ENCODE measurements at places on chromosomes 12 and 14.

- no peak for ATAC-seq
These were observed 14.9 kb downstream of the LEMD3 start for GRCh38 chr12:65184176-65184857.

DNA sequence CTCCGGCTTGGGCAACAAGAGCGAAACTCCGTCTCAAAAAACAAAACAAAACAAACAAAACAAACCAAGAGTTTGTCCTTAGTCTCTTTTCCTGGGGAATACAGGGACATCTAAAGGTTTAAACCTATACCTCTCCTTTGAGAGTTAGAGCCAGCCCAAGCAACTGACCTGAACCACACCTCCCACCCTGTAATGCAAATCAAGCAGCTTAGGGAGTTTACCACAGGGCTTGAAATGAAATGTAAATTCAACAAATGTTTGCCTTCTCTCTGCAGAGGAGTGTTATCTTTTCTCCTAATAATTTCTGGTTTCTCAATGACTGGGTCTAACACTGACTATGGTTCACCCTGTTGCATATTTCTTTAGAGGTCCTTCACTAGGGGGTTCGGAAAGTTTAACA lies 16.7 kb downstream of the PPP1CC start:
- peak; percentile 67 for ATAC-seq

GRCh38 chr12:73225941-73226340 lies 953.8 kb downstream of the TRHDE start:
- ATAC-seq = no peak

GRCh38 chr12:124636138-124636978 lies 68.9 kb upstream of the NCOR2 start:
- peak; percentile 59 for ATAC-seq

GRCh38 chr12:90896164-90896563 lies 58.8 kb downstream of the CCER1 start:
- ATAC-seq = no peak

- ATAC-seq = no peak
These were observed 507.9 kb downstream of the PRKD1 start for GRCh38 chr14:29419736-29420135.

- ATAC-seq = peak; percentile 43
These were observed 8.5 kb downstream of the FOXG1 start for GRCh38 chr14:28774764-28775735.

- no peak for ATAC-seq
These were observed 137.9 kb upstream of the TMCC3 start for GRCh38 chr12:94788298-94788697.

DNA sequence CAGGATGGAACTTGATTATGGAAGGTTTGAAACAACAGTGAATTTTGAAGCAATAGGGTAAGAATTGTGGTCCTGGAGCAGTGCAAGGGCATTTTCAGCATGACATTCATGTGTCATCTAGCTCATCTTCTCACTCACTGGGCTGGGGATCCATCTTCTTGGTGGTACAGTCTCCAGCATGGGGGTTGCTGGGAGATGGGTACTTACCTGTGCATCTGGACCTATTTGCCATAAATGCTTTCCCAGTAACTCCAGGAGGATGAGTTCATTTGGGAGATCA lies 7.2 kb downstream of the HSP90AA1 start:
- ATAC-seq = peak; percentile 12

GRCh38 chr14:79742142-79742541 lies 469.2 kb downstream of the DIO2 start:
- ATAC-seq = no peak

DNA sequence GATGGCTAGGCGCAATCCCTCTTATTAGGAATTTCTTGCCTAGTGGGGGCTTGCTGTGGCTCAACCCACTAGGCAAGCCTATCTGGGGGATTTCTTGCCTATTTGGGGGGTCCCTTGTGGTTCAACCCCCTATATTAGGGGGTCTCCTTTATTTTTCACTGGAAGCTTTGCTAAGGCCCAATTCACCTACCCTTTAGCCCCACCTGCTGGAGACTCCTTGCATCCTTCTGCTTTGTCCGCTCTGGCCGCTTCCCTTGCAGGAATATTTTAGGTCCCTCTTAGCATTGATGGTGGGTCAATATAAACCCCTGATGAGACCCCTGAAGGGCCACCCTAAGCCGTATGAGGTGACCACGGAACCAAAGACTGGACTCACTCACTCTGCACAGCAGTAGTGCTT lies 1552.1 kb downstream of the AACS start:
- no peak for ATAC-seq

- ATAC-seq = no peak
These were observed 1.7 kb upstream of the SYCP3 start for GRCh38 chr12:101740980-101741379.

- no peak for ATAC-seq
These were observed 3.7 kb upstream of the PAPLN start for GRCh38 chr14:73233564-73233963.

DNA sequence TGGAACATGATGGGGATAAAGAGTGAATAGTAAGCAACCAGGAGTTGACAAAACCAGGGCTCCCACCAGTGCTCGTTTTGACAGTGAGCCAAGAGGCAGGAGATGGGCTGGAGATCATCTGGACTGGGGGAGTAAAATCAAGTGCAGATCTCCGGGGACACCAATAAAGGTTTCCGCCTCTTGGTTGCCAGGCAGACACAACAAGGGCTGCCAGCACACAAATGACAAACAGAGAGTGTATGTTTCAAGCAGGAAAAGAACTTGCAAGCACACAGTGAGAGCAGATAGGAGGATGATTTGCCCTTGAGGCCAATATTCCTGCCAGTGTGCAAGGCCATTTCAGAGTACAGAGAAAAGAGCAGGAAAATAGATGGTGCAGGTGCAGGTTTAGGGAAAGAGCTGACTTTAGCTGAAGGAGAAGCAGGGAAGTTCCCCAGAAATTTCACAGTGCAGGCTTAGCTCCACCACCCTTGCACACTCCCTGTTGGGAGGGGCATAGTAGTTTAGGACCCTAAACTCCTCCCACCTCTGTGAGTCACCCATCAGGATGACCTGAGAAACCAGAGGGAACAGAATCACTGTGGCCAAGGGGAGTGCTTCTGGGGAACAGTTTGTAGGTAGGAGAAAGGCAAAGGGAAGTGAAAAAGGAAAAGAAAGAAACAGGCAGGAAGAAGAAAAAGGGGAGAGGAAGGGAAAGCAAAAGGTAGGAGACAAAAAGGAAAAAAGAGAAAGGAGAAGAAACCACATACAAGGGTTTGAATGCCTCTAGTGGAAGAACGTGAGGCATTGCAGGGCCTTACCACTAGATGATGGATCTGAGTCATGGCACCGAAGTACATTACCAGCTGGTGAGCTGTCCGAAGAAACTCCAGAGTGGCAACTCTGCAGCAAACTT lies 404.4 kb downstream of the SLC6A15 start:
- no peak for ATAC-seq

GRCh38 chr14:89912667-89913211 lies 41.8 kb downstream of the EFCAB11 start:
- peak; percentile 94 for ATAC-seq

DNA sequence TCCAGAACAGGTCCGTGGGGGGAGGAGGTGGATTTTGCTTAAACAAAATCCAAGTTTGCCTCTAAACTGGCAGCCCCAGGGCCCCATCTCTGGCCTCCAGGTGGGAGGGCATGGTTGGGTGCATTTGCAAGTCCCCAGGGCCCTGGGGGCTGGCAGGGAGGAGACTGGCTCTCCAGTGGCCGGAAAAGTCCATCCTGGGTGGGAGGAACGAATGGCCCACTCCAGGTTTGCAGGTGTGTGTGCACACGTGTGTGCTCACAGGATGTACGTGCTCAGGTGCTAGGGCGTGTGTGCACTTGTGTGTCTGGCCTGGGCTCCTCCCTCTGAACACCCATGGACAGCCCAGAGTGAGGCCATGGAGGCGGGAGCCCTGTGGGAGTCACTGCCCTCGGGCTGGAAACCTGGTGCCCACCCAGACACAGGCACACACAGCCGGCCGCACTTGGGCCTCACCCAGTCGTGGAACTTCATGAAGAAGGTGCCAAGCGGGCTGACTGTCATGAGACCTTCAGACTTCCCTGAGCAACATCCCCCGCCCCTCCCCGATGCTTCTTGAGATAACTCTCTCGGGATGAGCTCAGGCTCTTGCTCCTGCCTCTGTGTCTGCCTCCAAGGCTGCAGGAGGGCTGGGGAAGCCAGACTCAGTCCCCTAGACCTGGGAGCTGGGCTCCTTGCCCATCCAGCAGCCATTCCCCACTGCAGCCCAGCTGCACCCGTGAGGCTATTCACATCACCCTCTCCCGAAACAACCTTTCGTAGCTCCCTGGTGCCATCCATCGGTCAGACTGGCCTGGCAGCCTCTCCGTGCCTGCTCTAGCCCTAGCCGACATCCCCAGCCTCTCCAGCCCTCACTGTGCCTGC lies 9.4 kb downstream of the AHNAK2 start:
- no peak for ATAC-seq

DNA sequence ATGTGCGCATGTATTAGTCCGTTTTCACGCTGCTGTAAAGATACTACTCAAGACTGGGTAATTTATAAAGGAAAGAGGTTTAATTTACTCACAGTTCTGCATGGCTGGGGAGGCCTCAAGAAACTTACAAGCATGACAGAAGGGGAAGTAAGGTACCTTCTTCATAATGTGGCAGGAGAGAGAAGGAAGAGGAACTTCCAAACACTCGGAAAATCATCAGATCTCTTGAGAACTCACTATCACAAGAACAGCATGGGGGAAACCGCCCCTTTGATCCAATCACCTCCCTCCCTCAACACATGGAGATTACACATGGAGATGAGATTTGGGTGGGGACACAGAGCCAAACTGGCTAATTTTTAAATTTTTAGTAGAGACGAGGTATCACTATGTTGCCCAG lies 41.8 kb upstream of the SNX6 start:
- no peak for ATAC-seq

GRCh38 chr12:111359231-111359913 lies 9.5 kb downstream of the PHETA1 start:
- no peak for ATAC-seq

DNA sequence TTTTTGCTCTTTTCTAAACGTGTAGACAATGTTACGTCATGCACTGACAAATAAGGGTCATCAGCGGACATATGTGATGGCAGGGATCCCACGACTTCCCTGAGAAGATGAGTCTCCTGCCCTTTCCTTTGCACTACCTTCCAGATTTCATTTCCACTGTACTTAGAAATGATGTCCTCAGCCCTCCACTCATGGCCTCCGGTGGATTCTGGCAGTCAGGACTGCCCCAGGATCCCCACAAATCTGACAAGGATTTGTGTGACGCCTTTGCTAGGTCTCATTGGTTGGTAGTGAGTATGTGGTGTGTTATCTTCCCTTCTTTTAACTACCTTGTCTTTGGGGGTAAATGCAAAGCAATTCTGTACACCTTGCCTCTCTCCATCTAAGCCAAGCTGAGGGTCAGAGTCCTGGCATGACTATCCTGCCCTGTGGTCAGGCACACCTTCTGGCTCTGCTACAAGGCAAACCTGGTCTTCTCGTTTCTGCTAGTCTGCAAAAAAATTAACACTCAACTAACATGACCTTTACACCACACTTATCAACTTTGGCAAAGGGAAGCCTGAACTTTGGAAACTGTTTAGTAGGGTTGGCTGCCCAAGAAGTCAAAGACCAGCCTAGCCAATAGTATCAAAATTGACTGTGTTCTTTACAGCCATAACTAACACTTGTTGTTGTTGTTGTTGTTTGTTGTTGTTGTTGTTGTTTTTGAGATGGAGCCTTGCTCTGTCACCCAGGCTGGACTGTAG lies 17.3 kb upstream of the DHRS4 start:
- no peak for ATAC-seq

- ATAC-seq = no peak
These were observed 116.1 kb upstream of the FBXO33 start for GRCh38 chr14:39548358-39548757.

- no peak for ATAC-seq
These were observed 9.4 kb downstream of the EP400 start for GRCh38 chr12:131959116-131959515.

DNA sequence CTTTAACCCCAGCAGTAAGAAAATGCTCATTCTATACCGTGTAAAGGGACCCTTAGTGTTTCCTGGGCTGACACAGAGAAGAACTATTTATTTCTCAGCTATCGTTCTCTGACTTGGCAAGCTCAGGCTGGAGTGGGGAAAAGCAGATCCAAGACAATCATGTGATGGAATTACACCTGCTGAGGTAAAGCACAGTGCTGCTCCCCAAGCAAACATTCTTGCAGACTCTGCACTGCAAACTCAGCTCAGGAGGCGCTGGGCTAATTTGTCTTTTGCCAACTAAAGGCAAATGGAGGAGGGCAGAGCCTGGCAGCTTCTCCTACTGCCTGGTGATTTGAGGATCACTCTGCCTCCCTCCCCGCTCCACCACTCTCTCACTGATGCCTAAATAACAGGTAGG lies 57.8 kb upstream of the FUT8 start:
- no peak for ATAC-seq

- ATAC-seq = peak; percentile 42
These were observed 1.9 kb downstream of the BCL7A start for GRCh38 chr12:122023339-122024131.

DNA sequence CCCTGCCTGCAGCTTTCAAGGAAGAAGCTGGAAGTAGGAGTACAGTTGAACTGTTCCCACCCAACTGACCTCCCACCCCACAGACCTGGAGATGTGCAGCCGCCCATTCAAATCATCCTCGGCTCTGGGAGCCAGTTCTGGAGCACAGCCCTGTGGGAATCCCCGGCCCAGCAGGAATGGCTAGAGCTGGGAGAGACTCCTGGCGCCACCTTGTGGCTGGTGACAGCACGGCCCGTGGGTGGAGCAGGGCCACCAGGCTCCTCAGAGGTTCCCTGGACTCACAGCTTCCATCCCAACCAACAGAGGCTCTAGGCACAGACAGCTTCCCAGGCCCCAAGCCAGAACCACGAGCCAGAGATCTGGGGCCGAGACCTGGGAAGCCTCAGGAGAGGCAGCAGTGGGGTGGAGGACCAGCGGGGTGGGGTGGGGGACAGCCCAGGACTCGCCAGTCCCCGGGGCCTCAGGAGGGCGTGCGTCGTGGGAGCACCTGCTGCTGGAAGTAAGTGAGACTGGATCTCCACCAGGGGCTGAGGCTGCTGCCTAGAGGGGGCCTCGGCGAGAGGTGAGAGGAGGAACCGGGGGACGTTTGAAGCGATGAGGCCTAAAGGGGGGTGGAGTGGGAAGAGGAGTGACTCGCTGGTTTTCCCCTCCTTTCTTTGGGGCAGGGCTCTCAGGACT lies 43.4 kb downstream of the RNF34 start:
- ATAC-seq = peak; percentile 95

- no peak for ATAC-seq
These were observed 4.7 kb downstream of the TNFRSF1A start for GRCh38 chr12:6336889-6337853.

DNA sequence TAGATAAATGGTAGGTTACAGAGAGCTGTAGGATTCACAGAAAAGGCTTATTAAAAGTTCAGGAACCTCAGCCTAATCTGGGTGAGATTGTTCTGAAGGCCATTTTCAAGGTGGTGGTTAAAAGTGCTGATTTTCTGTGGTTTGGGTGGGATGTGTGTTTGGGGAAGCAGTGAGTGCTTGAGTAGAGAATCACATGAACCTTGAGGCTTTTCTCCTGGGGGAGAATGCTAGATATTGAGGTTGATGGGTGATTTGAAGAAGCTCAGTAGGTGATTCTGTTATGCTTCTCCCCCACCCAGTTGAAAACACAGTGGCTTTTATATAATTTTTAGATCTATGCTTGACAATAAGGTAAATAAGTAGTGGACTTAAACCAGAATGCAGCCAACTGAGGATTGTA lies 420.9 kb downstream of the PCNX1 start:
- ATAC-seq = no peak

Data from motor neuron (in vitro differentiated cells).